ENCODE measurements at places on chromosomes 12 and 14. TPM values are rescaled to one million over a fixed set of nuclear protein-coding genes. Genes with fewer than 3 reads are reported as not detected.

GRCh38 chr14:34043627-34044372 lies 92.9 kb upstream of the EGLN3 start:
- DNase-seq, result no peak

The RNASE3 gene
- total RNA-seq, result not detected

The CISTR gene
- not detected for total RNA-seq

DNA sequence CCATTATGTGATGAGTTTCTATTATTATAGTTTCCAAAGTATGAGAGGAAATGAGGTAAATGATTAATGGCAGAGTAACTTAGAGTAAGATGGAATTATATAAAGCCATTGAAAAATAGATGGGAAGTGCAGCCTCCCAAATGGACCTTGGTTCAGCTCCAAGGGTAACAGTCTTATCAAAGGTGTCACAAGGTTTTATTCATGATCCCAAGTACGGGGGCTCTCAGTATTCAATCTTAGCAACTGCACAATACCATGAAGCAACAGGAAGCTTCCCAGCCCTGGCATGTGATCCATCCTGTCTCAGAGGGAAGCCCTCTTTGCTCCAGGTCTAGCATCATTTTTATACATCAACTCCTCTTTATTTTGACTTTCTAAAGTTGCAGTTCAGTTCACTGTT lies 948.2 kb downstream of the GALC start:
- DNase-seq, result no peak

GRCh38 chr14:79395061-79395460 lies 816.2 kb downstream of the DIO2 start:
- DNase-seq, result no peak

DNA sequence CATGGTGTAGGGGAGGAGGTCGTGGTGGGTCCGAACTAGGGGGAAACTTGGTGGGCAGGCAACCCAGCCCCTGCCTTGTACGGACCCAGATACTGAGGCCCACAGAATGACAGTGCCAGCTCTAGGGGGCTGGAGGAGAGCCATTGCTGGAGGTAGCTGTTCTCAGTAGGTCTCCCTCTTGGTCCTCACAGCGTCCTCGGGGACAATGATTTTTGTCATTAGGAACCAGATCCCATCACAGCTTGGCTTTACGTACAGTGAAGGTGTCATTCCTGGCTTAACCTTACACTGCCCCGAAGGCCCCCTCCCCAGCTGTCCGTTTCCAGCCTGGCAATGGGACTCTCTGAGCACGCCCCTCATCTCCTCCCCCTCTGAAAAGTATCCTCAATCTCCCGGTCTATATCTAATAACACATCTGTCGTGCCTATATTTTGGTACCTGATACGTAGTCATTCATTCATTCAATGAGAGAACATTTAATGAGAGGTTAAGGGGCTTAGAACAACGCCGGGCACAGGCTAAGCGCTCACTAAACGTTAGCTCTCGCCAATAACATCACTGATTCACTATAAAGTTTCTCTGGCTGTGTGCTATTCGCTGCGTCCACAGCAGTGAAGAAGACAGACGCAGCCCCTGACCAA lies 597 bp upstream of the DYNC1H1 start:
- DNase-seq, result no peak

DNA sequence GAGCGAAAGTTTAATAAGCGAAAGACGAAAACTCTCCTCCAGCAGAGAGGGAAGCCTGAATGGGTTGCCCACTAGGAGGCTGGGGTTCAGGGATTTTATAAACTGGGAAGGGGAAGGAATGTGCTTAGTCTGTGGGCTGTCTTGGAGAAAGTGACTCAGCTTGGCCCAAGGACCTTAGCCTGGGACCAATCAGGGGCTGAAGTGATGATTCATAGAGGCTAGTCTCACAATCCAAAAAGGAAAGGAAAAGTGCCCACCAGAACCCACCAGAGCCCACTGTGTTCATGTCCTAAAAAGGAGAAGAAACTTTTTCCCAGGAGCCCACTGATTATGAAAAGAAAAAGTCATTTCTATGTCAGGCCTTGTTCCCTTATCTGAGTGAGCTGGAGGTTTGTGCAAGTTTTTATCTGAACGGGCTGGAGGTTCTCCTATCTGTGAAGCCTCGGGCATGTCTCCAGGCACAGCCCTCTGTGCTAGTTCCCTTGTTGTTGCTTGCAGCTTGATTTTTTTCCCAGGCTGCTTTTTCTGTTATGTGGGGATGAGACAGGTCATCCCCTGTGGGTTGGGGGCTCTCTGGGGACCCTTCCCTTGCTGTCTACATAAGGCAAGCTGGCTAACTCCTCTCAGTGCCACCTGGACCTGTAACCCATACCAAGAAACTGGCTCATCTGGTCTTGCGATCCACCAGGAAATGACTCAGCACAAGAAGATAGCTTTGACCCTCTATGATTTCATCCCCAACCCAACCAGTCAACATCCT lies 8.3 kb upstream of the GOLGA5 start:
- DNase-seq, result no peak

The GPR135 gene
- 2.7 TPM for total RNA-seq

GRCh38 chr14:29299372-29299771 lies 532.8 kb downstream of the FOXG1 start:
- no peak for DNase-seq

DNA sequence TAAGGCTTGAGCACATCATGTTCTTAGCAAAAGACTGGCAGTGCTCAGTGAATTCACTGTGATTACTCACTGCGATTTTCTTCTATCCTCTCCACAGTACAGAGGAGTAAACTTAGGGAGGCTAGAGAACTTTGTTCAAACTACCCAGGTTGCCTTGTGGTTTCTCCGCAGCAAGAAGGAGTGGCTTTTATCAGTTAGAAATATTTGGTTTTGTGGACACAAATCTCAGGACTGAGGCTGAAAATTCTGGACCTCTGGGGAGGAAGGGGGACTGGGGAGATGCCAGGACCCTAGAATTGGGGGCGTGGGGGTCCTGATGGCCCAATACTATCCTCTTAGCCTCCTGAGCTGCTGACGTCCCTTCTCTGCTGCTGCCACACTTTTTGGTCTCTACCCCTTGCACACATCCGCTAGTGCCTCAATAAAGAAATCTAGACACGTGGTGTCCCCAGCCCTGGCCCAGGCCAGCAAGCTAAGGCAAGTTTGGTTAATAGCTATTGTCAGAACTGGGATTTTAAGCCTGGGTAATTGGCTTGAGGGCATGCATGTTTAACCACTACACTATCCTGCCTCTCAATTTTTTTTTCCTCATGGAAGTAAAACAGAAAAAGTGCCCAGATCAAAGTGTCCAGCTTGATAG lies 842 bp downstream of the OAS2 start:
- no peak for DNase-seq

DNA sequence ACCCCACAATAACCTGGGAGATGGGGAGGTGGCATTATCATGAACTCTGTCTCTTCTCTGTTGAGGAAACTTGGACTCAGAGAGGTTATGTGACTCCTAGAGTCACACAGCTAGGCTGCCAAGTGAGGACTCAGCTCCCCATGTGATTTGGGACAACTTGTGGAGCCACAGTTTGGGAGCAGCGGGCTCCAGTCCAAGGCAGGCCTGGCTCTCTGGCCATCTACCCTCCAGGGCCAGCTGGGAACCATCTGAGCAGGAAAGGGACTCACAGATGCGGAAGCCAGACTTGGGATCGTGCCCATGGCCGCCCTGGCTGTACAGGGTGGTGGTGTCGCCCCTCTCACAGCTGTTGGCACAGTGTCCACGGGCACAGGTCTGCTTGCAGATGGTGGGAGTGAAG lies 59.1 kb downstream of the ISCA2 start:
- no peak for DNase-seq

GRCh38 chr14:89501381-89501780 lies 84.3 kb upstream of the FOXN3 start:
- DNase-seq, result no peak

GRCh38 chr14:93086441-93087055 lies 29.2 kb downstream of the ITPK1 start:
- DNase-seq, result no peak

- DNase-seq, result no peak
Observed at GRCh38 chr12:50537538-50537919, 32.7 kb downstream of the DIP2B start.

DNA sequence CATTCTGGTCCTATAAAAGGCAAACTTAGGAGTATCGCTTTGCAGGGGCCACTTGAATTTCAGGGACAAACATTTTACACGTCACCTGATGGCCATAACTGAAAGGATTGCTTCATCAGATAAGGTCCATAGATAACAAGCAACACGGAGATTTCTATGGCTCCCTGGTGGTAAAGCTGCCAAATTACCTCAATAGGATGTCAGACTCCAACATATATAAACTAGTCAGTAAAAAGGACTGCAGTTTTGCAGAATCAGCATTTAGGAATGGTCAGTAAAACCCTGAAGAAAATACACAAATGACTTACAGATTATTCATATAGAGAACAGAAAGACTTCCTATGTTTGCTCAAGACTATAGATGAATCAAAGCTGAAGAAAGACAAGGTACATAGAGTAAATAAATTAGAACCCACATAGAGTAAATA lies 66.1 kb upstream of the GRIP1 start:
- DNase-seq, result no peak

GRCh38 chr14:74596741-74597450 lies 15.1 kb downstream of the LTBP2 start:
- no peak for DNase-seq

The POTEM gene
- total RNA-seq, result not detected

The MFAP5 gene
- total RNA-seq, result 1.4 TPM

DNA sequence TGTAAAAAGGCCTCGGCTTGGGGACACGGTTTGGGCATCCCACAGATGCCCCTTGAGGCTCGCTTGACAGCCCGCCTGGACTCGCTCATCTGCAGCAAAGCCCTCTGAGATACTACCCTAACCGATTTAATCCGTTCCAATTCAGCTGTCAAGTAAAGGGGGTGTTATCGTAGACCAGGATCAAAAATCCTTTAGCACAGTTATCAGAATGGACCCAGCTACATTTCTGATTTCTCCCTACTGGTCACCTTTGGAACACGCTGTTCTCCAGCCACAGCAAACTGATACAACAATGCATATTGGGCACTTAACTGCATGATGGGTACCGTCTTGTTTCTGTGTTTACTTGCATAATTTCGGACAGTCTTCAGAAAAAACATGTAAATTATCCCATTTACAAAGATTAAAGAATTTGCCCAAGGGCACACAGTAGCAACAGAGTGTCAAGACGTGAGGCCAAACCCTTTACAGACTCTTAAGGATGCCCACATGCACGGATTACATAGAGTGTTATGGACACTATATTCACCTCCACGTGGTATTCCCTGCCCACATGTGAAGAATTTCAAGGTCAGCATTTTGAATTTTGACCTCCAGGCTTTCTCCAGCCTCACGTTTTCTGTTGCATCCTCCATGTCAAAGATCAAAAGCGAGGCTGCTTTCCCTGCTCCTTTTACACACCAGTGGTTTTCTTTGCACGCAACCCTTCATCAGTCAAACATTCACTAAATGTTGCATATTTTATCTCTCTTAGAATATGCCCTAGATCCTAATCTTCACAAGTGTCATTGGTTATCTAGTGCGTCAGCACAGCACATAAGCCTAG lies 3.2 kb upstream of the DUSP6 start:
- no peak for DNase-seq

The ALG10B gene
- total RNA-seq, result 14.0 TPM

- no peak for DNase-seq
Observed at GRCh38 chr14:35268946-35269345, 23.2 kb upstream of the PSMA6 start.

- no peak for DNase-seq
Observed at GRCh38 chr12:111822886-111823285, 19.1 kb upstream of the MAPKAPK5 start.

- DNase-seq, result no peak
Observed at GRCh38 chr12:30044206-30044605, 260.5 kb upstream of the TMTC1 start.

The TTLL5 gene
- total RNA-seq, result 44.7 TPM

- DNase-seq, result no peak
Observed at GRCh38 chr14:84806181-84806580, 723.8 kb upstream of the FLRT2 start.

The SLC8A3 gene
- total RNA-seq, result 1.3 TPM

DNA sequence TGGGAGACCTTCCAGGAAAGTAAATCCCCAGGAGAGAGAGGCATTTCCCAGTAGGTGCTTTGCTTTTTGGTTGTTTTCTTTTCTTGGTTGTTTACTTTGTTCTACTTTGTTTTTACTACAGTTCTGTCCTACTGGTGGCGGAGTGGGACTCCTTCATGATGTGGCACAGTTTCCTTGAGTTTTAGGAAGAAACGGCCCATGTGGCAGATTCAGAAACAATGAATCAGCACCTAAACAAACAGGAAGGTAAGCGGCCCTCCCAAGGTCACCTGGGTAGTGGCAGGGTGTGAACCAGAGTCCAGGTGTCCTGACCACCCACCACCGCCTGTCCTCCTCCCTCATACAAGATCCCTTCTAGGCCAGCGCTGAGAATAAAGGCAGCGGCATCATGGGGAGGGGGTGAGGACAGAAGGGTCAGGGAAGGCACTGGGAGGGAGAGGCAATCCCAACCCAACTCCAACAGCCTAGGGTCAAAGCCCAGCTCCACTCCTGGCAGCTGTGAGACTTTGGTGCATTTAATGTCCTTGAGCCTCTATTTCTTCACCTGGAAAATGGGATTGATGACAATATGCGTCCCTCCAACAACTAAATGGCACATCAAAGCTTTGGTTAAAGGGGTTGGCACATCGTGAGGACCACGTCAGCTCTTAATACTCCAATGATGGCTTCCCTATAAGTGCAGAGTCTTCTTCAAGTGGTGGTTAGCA lies 111.5 kb upstream of the BCL2L14 start:
- DNase-seq, result no peak

- no peak for DNase-seq
Observed at GRCh38 chr14:69877492-69877891, 1.7 kb upstream of the SMOC1 start.

DNA sequence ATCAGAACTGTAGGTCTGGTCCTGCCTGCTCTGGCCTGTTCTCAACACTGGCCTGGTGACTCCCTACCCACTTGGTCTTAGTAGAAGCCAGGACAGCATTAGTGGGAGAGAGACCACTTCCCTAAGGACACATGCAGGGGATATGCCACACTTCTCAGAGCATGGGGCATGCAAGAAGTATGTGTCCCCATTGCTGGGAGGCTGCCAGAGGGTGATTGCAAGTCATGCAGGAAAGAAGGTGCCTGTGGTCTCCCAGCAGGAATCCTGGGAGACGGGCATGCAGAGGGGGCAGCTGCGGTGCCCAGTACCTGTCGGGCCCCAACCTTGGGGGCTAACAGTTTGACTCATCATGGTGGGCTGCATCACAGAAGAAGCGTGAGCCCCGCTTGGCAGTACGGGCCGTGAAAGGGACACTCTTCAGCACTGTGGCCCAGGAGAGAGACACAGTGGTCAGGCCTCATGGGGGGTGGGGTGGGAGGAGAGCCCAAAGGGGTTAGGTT lies 23.0 kb downstream of the PRPF40B start:
- DNase-seq, result no peak

The CACNA1C gene
- 14.3 TPM for total RNA-seq
